Omental fat pad (tissue), 4 donors: ENCODE measurements at places on chromosomes 1 and 21. TPM values are rescaled to one million over a fixed set of nuclear protein-coding genes. Genes with fewer than 3 reads are reported as not detected.

RIMS3 gene
- total RNA-seq, result 1.6 TPM

FMN2 gene
- 4.3 TPM for total RNA-seq

DTL gene
- total RNA-seq, result 0.60 TPM

DNAH14 gene
- 5.8 TPM for total RNA-seq

TPTE gene
- total RNA-seq, result not detected

PGD gene
- 367 TPM for total RNA-seq

SELE gene
- total RNA-seq, result 2.2 TPM

COL11A1 gene
- 0.65 TPM for total RNA-seq

SELENBP1 gene
- 190 TPM for total RNA-seq

MAP10 gene
- total RNA-seq, result 0.56 TPM

CDK18 gene
- total RNA-seq, result 2.8 TPM

LCE1B gene
- not detected for total RNA-seq

ASTN1 gene
- 1.2 TPM for total RNA-seq

OR2T34 gene
- total RNA-seq, result not detected

PLA2G2D gene
- not detected for total RNA-seq

ARMH1 gene
- 0.47 TPM for total RNA-seq

PTGFR gene
- total RNA-seq, result 0.48 TPM

LCE1E gene
- total RNA-seq, result not detected

HSPB7 gene
- total RNA-seq, result 112 TPM

MROH9 gene
- total RNA-seq, result not detected

SH2D2A gene
- 6.5 TPM for total RNA-seq

EDN2 gene
- not detected for total RNA-seq

DMRTA2 gene
- total RNA-seq, result not detected

FLG2 gene
- not detected for total RNA-seq

LCE1A gene
- not detected for total RNA-seq

HAPLN2 gene
- not detected for total RNA-seq

OR2T33 gene
- total RNA-seq, result not detected

TTLL10 gene
- total RNA-seq, result not detected

PEAR1 gene
- total RNA-seq, result 5.4 TPM

SERINC2 gene
- total RNA-seq, result 2.2 TPM

C1orf210 gene
- not detected for total RNA-seq

KIRREL1 gene
- 67.0 TPM for total RNA-seq

PLEKHA6 gene
- 2.9 TPM for total RNA-seq

OR2G6 gene
- not detected for total RNA-seq

SMIM1 gene
- total RNA-seq, result not detected
